ENCODE measurements at places on chromosomes 11 and 22. TPM values are rescaled to one million over a fixed set of nuclear protein-coding genes. Genes with fewer than 3 reads are reported as not detected.

DNA sequence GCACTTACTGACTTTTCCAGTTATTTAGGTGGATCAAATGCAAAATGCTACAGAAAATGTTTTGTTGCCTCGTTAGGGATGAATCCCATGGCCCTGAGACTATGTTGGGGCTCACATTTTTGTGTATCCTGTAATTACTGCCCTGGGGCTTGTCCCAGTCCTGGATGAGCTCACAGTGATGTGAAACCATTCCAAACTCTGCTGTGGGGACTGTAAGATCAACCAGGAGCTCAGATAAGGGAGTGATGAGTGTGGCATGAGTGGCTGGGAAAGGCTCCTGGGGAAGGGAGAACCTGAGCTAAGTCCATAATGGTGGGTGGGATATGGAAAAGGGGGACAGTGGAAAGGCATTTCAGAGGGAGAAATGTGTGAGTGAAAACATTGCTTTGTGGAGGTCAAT, 54.0 kb downstream of the SLC5A1 start:
- no peak for DNase-seq
- H3K4me1 ChIP-seq = no peaks in the 10 kb centered on the region
- no peaks in the 10 kb centered on the region for H3K27me3 ChIP-seq
- no peak overlapping the region for H3K4me3 ChIP-seq
- H3K36me3 ChIP-seq = no peaks in the 10 kb centered on the region
- no peak overlapping the region for H3K27ac ChIP-seq

GRCh38 chr11:28619846-28620540, 511.8 kb downstream of the METTL15 start:
- H3K4me3 ChIP-seq = no peak overlapping the region
- no peaks in the 10 kb centered on the region for H3K36me3 ChIP-seq
- no peak overlapping the region for H3K27ac ChIP-seq
- H3K27me3 ChIP-seq = no peaks in the 10 kb centered on the region
- no peak for DNase-seq

GRCh38 chr11:112834277-112834755, 126.9 kb upstream of the NCAM1 start:
- H3K4me1 ChIP-seq = no peaks in the 10 kb centered on the region
- DNase-seq = no peak
- H3K27me3 ChIP-seq = peaks cover 19% of the 10 kb centered on the region

DNA sequence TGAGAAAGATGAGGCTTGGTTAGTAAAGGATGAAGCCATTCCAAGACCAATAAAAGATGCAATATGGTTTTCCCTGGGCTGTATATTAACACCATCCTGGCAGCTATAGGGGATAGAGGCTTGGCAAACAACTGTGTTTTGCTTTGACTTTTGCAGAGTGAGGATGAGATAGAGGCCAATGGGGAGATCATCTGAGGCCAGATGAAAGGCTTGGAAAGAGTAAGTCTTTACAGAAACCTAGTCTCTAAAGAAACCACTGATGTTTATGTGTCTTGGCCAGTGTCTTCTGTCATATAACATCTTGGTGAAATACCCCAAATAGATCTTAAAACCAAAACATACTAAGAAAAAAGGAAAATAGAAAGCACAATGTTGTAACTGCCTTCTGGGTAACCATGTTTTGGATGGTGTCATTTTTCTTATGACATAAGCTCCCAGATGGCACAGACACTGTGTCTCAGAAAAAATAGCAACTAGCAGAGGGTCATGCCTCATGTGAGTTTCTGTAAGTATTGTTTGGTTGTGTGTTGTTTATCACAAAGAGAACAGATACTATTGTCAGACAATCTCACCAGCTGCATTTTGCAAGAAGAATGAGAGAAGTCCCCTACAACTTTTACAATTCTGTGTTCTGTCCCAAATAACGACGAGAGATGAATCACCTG, 305.4 kb downstream of the ST3GAL4 start:
- H3K4me1 ChIP-seq = no peaks in the 10 kb centered on the region
- H3K27ac ChIP-seq = no peak overlapping the region
- no peak overlapping the region for H3K4me3 ChIP-seq
- H3K36me3 ChIP-seq = no peaks in the 10 kb centered on the region

- H3K27ac ChIP-seq = no peak overlapping the region
- DNase-seq = peak; percentile 74
- H3K27me3 ChIP-seq = no peaks in the 10 kb centered on the region
- H3K4me1 ChIP-seq = no peaks in the 10 kb centered on the region
Measured at GRCh38 chr11:2577031-2577990, 122.5 kb downstream of the KCNQ1OT1 start.

DNA sequence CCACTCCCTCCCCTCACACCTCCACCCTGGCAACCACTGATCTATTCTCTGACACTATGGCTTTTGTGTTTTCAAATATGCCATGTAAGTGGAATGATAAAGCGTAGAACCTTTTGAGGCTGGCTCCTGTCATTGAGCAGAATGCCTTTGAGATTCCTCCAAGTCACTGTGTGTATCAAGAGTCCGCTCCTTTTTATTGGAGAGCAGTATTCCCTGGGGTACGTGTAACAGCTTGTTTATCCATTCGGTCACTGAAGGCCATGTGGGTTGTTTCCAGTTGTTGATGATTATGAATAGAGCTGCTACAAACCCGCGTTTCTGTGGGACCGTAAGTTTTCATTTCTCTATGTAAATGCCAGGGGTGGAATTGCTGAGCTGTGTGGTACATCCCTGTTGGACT, 10.3 kb downstream of the TP53I11 start:
- H3K27me3 ChIP-seq = no peaks in the 10 kb centered on the region
- peaks cover 35% of the 10 kb centered on the region for H3K36me3 ChIP-seq
- DNase-seq = no peak
- H3K4me1 ChIP-seq = peaks cover 44% of the 10 kb centered on the region
- no peak overlapping the region for H3K27ac ChIP-seq

DNA sequence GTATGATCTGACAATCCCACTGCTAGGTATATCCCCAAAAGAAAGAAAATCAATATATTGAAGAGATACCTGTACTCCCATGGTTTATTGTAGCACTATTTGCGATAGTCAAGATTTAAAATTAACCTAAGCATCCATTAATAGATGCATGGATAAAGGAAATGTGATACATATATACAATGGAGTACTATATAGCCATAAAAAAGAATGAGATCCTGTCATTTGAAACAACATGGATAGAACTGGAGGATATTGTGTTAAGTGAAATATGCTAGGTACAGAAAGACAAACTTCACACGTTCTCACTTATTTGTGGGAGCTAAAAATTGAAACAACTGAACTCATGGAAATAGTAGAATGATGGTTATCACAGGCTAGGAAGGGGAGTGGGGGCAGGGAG, 14.6 kb upstream of the HIPK3 start:
- H3K27me3 ChIP-seq = no peaks in the 10 kb centered on the region
- no peaks in the 10 kb centered on the region for H3K36me3 ChIP-seq
- no peak overlapping the region for H3K27ac ChIP-seq
- no peaks in the 10 kb centered on the region for H3K4me1 ChIP-seq
- DNase-seq = no peak
- no peak overlapping the region for H3K4me3 ChIP-seq

GRCh38 chr11:58451585-58451984, 9.5 kb upstream of the OR5B12 start:
- no peak overlapping the region for H3K27ac ChIP-seq
- H3K4me1 ChIP-seq = no peaks in the 10 kb centered on the region
- DNase-seq = no peak
- no peaks in the 10 kb centered on the region for H3K27me3 ChIP-seq

GRCh38 chr22:17734187-17734586, 40.1 kb downstream of the BID start:
- H3K36me3 ChIP-seq = peaks cover 100% of the 10 kb centered on the region
- H3K27ac ChIP-seq = no peak overlapping the region
- no peaks in the 10 kb centered on the region for H3K27me3 ChIP-seq
- no peak overlapping the region for H3K4me3 ChIP-seq
- DNase-seq = no peak

DNA sequence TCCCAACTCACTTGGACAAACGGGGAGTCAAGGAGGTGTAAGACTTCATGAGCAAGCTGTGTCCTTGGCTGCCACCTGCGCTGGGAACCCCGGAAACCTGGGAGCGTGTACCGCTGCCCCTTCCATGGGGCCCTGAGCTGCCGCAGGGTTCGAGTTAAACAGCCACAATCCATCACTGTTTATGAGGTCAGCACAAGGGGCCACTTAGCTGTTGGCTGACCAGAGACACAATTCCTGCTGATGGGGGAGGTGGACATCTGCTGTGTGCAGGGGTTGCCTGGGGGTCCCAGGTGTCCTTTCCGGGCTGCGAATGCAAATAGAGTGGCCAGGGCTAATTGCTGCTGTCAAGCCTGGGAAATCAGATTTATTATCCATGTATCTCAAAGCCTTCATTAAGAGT, 549.3 kb downstream of the BRD1 start:
- no peak overlapping the region for H3K4me3 ChIP-seq
- no peaks in the 10 kb centered on the region for H3K4me1 ChIP-seq
- no peaks in the 10 kb centered on the region for H3K36me3 ChIP-seq
- H3K27ac ChIP-seq = no peak overlapping the region

- no peaks in the 10 kb centered on the region for H3K36me3 ChIP-seq
- no peaks in the 10 kb centered on the region for H3K4me1 ChIP-seq
- no peak for DNase-seq
- no peak overlapping the region for H3K4me3 ChIP-seq
- H3K27ac ChIP-seq = no peak overlapping the region
- no peaks in the 10 kb centered on the region for H3K27me3 ChIP-seq
Measured at GRCh38 chr11:60085909-60086308, 2.6 kb upstream of the MS4A2 start.

DNA sequence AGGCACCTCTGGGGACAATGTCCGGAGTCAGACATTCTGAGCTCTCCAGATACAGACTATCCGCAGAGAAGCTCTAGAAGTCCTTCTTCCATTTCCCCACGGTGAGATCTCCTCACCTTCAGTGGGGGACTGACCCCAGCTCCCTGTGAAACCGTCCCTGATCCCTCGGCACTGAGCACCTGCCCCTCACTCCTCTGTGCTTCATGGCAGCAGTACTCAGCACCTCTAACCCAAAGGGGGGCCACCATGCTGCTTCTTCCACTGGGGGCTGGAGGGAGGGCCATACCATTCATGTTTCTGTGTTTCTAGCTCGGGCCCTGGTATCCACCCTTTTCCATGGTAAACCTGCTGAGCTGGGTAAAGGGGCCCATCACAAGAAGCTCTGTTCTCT, 321.7 kb downstream of the BRD1 start:
- no peaks in the 10 kb centered on the region for H3K4me1 ChIP-seq
- DNase-seq = no peak
- H3K27ac ChIP-seq = no peak overlapping the region
- H3K27me3 ChIP-seq = no peaks in the 10 kb centered on the region
- no peak overlapping the region for H3K4me3 ChIP-seq

DNA sequence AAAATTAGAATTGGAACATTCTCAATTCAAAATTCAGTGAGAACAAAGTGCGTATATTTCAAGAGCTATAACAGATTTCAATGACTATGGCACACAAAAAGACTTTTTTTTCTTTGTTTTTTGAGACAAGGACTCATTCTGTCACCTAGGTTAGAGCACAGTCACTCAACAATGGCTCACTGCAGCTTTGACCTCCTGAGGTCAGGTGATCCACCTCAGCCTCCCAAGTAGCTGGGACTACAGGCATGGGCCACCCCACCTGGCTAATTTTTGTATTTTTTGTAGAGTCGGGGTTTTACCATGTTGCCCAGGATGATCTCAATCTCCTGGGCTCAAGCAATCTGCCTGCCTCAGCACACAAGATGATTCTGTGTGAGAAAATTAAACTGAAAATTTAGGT, 51.5 kb downstream of the PIK3C2A start:
- H3K27me3 ChIP-seq = no peaks in the 10 kb centered on the region
- H3K4me1 ChIP-seq = peaks cover 35% of the 10 kb centered on the region
- no peak overlapping the region for H3K27ac ChIP-seq
- no peak overlapping the region for H3K4me3 ChIP-seq

DNA sequence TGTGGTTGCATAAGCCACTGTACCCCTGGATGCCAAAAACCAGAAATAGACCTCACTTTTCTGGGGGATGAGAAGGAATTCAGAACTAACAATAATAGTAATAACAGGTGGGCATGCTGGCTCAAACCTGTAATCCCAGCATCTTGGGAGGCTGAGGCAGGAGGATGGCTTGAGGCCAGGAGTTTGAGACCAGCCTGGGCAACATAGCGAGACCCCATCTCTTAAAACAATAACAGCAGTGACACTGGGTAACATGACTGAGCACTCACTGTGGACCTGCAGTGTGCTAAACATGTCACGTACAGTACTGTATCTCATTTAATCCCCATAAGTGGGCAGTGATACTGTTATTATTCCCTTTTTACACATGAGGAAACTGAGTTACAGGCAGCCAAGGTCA, 10.0 kb downstream of the FLRT1 start:
- no peaks in the 10 kb centered on the region for H3K36me3 ChIP-seq
- H3K27me3 ChIP-seq = no peaks in the 10 kb centered on the region
- no peak overlapping the region for H3K4me3 ChIP-seq
- no peaks in the 10 kb centered on the region for H3K4me1 ChIP-seq

DNA sequence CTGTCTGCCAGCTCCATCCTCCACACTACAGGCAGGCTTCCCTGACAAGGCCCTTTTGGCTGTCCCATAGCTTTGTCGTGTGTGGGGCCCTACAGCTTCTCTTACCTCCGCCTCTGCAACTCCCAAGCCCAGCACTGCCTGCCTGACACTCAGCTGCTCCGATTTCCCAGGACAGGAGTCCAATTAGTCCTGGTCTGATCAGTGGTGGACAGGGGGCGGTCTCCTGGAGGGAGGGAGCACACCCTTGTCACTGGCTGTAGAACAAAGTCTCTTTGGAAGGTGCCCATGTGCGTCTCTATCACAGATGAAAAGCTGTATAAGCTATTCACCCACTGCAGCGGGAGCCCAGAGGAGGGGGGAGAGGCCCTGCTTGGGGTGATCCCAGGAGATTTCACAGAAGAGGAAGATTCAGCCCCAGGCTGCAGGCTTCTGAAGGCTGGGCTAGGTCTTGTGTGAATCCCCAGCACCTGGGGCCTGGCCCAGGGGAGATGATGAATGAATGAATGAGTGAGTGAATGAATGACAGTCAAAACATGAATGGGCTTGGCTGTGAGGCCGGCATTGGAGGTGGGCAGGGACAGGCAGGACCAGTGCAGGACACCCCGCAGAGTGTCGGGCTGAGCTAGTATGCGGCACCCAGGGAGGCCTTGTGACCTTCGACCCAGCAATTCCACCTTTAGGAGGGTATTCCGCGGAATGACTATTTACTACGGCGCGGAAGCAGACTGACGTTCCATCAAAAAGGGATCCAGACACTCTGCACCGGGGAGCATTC, 142.4 kb downstream of the CACNA1I start:
- no peak overlapping the region for H3K4me3 ChIP-seq
- no peak overlapping the region for H3K27ac ChIP-seq
- H3K27me3 ChIP-seq = no peaks in the 10 kb centered on the region
- H3K4me1 ChIP-seq = no peaks in the 10 kb centered on the region
- H3K36me3 ChIP-seq = no peaks in the 10 kb centered on the region
- no peak for DNase-seq

The OMP gene
- not detected for total RNA-seq

The FOLH1 gene
- total RNA-seq = 2.8 TPM

The IFITM10 gene
- 3.4 TPM for total RNA-seq

The SYCE3 gene
- total RNA-seq = not detected

The MS4A6A gene
- 143 TPM for total RNA-seq

The MAPK8IP1 gene
- 6.9 TPM for total RNA-seq

The LRRC56 gene
- 3.1 TPM for total RNA-seq

The OR8H1 gene
- not detected for total RNA-seq

The SMC1B gene
- total RNA-seq = 0.10 TPM

The SERHL2 gene
- total RNA-seq = 3.0 TPM

The TSPAN18 gene
- 27.2 TPM for total RNA-seq

The CARNS1 gene
- 1.2 TPM for total RNA-seq
